Activated gamma-delta T cell treated with anti-CD3 and anti-CD28 coated beads, Interleukin-2, amount 50 U/mL, for 16 hours (primary cell): ENCODE measurements at places on chromosomes 16 and 17.

DNA sequence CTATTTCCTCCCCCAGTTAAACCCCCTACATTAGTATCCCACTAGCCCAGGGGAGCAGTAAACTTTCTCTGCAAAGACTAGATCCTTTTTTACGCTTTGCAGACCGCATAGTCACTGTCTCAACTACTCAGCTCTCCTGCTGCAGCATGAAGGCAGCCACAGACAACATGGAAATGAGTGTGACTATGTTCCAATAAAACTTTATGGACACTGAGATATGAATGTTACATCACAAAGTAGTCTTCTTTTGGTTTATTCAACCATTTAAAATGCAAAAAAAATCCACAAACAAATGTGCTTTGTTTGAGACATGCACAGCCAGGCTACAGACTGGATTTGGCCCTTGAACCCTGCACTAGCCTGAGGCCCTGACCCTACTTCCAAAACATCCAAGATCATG, 1.9 kb upstream of the RNASEK start:
- no peak for DNase-seq

GRCh38 chr16:69903865-69904415, 47.2 kb upstream of the CLEC18A start:
- DNase-seq = no peak

DNA sequence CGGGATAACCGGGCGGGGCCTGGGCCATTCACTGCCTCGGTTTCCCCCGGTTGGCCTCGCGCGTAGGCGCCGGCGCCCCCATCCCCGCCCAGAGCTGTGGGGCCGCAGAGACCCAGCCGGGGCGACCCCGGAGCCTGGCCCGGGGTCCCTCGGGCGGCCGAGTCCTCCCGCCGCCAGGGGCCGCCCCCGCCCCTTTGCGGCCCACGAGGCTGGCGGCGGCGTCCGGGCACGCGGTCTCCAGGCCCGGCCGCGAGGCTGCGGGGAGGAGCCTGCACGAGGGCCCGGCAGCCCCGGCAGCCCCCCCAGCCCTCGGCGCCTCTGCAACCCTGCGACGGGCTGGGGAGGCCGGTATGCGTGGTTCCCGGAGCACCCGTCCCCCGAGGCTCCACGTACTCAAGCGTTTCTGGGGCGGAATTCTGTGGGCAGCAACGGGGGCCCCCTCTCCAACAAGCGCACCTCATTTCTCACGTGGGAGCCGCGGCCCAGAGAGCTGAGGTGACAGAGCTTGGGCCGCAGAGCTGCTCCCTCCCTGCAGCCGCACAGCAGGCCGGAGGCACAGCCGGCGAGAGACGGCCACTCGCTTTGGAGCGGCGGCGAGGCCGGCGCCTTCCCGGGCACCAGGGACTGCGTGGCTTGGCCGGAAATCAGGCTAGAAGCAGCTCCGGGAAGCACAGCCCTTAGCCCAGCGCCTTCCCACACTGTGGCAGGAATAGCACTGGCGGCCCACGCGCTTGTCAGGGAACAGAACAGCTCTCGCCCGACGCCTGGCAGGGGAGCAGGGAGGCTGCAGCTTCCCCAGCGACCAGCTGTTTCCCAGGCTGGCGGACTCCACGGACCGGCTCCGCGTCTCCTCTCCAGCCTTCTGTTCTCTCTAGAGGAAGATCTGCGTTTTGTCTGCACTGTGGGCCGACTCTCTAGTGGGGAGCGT, 867 bp upstream of the LIMD2 start:
- no peak for DNase-seq

DNA sequence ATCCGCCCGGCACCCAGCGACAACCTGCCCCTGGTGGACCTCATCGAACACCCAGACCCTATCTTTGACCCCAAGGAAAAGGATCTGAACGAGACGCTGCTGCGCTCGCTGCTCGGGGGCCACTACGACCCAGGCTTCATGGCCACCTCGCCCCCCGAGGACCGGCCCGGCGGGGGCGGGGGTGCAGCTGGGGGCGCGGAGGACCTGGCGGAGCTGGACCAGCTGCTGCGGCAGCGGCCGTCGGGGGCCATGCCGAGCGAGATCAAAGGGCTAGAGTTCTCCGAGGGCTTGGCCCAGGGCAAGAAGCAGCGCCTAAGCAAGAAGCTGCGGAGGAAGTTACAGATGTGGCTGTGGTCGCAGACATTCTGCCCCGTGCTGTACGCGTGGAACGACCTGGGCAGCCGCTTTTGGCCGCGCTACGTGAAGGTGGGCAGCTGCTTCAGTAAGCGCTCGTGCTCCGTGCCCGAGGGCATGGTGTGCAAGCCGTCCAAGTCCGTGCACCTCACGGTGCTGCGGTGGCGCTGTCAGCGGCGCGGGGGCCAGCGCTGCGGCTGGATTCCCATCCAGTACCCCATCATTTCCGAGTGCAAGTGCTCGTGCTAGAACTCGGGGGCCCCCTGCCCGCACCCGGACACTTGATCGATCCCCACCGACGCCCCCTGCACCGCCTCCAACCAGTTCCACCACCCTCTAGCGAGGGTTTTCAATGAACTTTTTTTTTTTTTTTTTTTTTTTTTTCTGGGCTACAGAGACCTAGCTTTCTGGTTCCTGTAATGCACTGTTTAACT, 1.0 kb downstream of the NOG start:
- DNase-seq = no peak

DNA sequence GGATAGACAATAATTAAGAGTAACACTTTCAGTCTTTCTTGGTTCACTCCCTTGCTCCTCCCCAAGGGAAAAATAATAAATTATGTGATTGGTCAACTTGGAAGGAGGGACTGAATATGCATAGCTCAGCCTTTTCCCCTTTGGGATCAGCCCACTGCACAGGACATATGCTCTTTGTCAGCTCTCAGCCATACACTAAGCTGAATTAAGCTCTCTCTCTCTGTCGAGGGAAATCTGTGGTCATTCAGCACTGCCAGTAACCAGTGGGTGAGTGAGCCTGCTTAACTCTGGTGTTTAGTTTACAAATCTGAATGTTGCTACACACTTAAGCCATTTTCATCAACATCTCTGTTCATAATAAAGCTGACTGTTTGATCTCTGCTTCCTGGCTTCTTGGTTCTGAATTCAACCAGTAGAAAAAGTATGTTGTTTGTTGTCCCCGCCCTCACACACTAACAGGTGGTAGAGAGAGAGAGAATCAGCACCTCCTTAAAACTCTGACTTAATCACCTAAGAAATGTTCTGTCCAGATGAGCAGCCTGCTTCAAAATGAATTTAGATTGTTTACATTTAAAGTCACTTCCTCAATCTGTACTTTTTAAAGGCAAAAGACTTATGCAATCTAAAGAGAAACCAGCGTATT, 102.3 kb upstream of the C17orf78 start:
- no peak for DNase-seq
